ENCODE measurements at places on chromosomes 11 and 22. TPM values are rescaled to one million over a fixed set of nuclear protein-coding genes. Genes with fewer than 3 reads are reported as not detected.

Gene ARHGAP20
- total RNA-seq, result not detected

Gene VPREB1
- not detected for total RNA-seq

Gene CNTF
- total RNA-seq, result 1.3 TPM

Gene IL18BP
- 5.8 TPM for total RNA-seq

Gene PLAAT2
- not detected for total RNA-seq

Gene EHBP1L1
- total RNA-seq, result 40.5 TPM

Gene IFITM2
- total RNA-seq, result 60.1 TPM

Gene OR10D3
- not detected for total RNA-seq

Gene SCN4B
- 0.06 TPM for total RNA-seq

Gene PATE4
- not detected for total RNA-seq

Gene SMIM35
- not detected for total RNA-seq

Gene ASCL2
- not detected for total RNA-seq

Gene RBMXL2
- total RNA-seq, result not detected

Gene ADM2
- total RNA-seq, result 0.51 TPM

Gene SLN
- total RNA-seq, result 0.45 TPM

Gene MS4A4E
- not detected for total RNA-seq

Gene CNIH2
- total RNA-seq, result 1.1 TPM

Gene F2
- total RNA-seq, result 2.7 TPM

Gene APOL3
- 0.07 TPM for total RNA-seq

Gene PAMR1
- total RNA-seq, result not detected

Gene RCOR2
- 1.3 TPM for total RNA-seq

Gene SAA1
- total RNA-seq, result 0.24 TPM

Gene KRTAP5-9
- total RNA-seq, result not detected

Gene DMC1
- 3.5 TPM for total RNA-seq

Gene MS4A3
- total RNA-seq, result not detected

Measured in A549 treated with DMSO at 1 μM for 4 hours (cell line).